Effector CD4-positive, alpha-beta T cell (primary cell): ENCODE measurements at places on chromosomes 2 and 18.
A peak's percentile ranks its signal among the peaks of the same experiment; 100 is the strongest.

- DNase-seq: no peak
Observed at GRCh38 chr2:149442346-149442745, 112.0 kb downstream of the LYPD6 start.

DNA sequence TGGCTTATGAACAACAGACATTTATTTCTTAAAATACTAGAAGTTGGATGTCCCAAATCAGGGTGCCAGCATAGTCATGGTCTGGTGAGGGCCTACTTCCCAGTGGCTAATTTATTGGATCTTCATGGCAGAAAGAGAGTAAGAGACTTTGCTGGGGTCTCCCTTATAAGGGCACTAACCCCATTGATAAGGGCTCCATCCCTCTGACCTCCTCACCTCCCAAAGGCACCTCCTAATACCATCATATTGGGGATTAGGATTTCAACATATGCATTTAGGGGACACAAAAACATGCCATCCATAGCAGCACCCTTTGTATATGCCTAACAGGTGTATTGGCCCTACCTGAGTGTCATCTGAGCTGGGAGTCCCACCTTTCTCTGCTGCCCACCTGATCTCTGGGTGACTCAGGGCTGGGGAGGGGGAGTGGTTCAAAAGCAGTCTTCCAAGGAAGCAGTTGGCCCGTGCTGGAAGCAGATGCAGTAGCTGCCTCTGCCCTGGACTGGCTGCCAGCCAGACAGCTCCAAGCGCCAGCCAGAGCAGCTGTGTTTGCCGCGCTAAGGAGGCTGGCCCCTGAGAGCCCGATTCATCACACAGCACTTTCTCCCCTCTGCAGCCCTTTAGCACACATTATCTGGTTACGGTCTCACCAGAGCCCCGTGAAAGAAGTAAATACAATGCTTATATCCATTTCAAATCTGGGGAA, 84.6 kb downstream of the SMAD7 start:
- DNase-seq: no peak

GRCh38 chr18:61980355-61980754, 87.5 kb upstream of the RNF152 start:
- no peak for DNase-seq

DNA sequence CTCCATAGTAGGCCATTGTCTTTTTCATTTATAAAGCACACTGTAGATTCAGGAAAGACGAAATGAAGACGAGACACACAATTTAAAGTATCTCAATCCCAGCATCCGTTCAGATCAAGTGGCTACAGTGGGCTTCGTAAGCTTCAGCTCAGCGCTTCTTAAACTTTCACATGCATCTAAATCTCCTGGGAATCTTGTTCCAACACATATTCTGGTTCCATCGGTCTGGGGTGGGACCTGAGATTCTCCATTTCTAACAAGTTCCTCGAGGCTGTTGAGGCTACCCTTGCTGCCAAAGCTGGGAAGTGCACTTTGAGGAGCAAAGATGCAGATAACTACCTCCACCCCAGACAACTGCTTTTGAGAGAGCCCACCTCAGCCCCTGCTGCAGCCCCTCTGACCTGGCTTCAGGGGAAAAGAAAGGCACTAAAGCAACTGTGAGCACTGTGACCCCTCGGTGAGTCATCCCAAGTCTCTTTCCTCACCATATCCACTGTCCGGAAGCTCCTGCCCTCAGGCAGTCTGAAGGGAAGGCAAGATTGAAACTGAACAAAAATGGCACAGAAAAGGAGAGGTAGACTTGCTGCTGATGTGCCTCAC, 201.1 kb upstream of the FBXO11 start:
- DNase-seq: no peak

GRCh38 chr2:28233164-28233676, 159.4 kb upstream of the FOSL2 start:
- DNase-seq: no peak

DNA sequence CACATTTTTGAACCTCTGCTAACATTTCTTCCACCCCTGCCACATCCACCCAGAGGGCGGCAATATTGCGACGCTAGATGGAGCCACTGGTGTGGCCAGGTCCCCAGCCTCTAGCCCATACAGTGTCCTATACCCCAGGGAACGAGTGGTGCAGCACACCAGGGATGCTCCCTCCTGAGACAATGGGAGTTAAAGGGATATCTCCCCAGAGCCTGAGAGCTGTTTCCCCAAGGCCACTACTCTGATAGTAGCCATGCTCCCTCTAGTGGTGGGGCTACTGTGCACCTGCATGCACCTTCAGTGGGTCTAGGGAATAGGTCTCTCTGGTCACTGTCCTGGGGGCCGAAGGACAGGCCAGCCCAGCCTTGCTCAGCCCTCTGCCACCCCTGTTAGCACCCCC, 336.4 kb upstream of the FSHR start:
- DNase-seq: no peak

DNA sequence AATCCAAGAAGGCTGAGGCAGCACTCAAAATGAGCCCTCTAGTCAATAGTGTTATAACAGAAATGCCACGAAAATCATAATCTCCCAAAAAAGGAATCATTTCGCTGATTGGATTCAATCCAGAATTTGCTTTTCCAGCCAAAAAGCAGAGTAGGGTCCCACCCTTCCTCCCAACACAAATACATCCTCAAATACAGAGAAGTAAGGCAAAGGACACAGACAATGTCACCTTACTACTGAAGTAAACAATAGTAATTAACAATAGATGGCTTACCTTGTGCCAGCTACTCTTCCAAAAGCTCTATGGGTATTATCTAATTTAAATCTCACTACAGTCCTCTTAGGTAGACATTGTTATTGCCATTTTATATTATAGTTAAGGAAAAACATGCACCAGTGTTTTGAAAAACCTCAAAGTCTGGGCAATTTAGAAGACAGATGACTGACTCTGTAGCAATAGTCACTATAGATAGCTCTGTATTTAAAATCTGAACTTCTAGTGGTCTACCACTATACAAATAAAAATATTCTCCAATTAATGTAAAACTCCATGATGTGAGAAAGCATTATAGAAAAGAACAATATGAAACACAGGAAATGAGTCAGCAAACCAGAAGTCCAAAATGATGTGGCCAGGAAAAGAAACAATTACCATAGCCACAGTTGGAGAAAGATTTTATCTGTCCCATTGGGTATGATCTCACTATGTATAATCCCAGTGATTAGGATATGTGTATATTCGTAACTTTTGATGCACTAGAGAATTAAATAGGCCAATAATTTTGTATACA, 305.0 kb upstream of the ERBB4 start:
- no peak for DNase-seq

GRCh38 chr2:20666005-20666303, 990 bp upstream of the GDF7 start:
- DNase-seq: no peak

GRCh38 chr18:7155092-7155491, 37.5 kb upstream of the LAMA1 start:
- DNase-seq: no peak

DNA sequence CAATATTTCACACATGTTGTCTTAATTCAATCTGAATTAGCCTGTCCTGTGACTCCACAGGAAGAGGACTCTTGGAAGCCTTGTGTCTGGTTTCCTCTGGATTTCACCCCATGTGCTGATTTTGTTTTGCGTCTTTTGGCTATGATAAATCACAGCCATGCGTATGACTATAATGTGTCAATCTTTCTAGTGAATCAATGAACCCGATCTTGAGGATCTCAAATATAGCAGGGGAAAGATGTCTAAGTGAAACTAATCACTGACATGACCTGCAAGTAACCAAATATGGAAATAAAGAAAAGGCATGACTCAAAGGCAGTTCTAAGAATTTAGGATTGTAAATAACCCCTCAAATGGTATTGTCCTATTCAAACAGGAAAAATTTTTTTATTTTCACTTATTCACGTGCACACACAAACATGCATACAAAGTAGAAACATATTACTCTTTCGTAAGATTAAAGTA, 8.2 kb downstream of the WDFY1 start:
- DNase-seq: no peak

DNA sequence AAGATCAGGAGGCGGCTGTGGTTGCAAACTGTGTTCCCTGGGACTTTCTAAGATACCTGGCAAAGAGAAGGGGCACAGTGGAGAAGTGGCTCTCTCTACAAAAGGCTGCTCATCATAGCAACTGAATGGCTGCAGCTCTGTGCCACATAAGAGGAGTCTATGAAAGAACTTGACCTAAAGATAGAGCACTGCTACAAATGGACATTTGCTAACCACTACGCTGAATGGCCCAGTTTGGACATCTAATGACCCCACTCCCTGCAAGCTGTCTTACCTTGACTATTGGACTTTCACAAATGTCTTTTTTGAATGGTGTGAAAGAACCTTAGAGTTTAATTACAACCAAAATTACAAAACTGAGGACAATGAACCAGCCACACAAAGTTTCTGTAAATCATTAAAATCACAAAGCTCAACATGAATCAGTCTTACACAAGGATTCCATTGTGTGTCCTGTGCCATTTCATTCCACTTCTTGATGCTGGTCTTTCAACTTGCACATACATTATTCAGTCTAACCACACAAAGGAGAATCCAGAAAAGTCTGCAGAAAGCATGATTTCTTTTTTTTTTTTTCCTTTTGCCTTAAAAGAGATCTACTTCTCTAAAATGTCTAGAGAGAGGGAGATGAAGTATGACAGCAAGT, 154.0 kb downstream of the LAMA1 start:
- no peak for DNase-seq

- no peak for DNase-seq
Observed at GRCh38 chr2:170523506-170523905, 191.6 kb upstream of the SP5 start.

GRCh38 chr2:24877646-24878045, 42.4 kb downstream of the ADCY3 start:
- DNase-seq: no peak

DNA sequence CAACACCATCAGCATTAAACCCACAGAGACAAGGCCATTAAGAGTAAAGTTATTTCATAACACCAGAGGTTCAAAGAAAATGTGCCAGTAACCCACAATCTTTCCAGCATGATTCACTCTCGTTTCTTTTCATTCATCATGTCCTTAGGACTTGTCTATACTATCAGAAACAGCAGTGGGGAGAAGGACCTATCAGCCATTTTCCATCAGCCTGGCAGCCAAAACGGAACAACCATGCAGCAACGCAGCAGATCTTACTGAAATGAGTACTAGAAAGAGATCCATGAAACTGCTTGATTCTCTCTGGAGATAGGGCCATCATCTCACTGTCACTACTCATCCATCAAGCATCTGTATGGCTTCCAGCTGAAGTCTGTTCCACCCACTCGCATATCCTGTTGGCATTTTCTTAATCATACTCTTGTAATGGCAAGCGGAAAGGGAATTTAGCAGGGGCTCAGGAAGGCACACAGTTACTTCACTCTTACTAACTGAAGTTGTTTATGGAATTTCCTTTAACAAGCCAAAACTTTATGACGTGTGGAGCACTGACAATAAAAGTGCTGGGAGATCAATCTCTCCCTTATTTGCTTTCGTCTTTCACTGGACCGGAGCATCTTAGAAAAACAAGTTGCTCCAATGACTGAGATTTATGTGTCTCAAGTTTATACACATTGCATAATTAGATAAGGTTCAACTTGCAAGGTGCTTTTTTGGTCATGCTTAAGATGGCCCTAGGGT, 69.7 kb downstream of the EPHA4 start:
- DNase-seq: no peak

DNA sequence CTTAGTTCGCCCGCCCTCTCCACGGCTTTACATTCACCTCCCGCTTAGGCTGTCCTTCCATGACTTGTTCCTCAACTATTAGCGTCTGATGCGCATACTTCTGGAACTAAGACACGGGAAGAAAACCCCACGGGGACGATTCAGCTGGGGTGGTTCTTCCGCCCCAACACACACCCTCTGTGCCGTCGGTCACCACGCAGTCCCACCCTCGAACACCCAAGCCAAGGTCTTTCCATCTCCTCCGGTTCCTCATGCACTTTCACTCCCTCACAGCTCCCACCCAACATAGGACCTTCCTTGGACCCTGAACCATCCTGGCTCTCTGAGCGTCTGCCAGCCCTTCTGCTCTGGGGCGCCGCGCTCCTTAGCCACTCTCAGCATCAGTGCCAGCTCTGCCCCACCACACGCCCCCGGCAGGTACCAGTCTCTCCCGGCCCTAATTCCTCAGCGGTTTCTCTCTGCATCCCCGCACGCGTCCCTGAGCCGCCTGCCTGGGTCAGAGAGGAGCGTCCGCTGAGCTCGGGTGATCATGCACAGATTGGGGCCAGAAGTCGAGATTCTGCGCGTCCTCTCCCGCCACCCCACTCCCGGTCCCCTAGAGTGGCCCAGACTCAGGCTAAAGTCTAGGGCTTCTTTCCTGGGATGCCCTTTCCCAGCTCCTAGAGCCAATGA, 522 bp upstream of the SRD5A2 start:
- DNase-seq: no peak

- no peak for DNase-seq
Observed at GRCh38 chr2:196413821-196414274, 225.7 kb upstream of the CCDC150 start.

DNA sequence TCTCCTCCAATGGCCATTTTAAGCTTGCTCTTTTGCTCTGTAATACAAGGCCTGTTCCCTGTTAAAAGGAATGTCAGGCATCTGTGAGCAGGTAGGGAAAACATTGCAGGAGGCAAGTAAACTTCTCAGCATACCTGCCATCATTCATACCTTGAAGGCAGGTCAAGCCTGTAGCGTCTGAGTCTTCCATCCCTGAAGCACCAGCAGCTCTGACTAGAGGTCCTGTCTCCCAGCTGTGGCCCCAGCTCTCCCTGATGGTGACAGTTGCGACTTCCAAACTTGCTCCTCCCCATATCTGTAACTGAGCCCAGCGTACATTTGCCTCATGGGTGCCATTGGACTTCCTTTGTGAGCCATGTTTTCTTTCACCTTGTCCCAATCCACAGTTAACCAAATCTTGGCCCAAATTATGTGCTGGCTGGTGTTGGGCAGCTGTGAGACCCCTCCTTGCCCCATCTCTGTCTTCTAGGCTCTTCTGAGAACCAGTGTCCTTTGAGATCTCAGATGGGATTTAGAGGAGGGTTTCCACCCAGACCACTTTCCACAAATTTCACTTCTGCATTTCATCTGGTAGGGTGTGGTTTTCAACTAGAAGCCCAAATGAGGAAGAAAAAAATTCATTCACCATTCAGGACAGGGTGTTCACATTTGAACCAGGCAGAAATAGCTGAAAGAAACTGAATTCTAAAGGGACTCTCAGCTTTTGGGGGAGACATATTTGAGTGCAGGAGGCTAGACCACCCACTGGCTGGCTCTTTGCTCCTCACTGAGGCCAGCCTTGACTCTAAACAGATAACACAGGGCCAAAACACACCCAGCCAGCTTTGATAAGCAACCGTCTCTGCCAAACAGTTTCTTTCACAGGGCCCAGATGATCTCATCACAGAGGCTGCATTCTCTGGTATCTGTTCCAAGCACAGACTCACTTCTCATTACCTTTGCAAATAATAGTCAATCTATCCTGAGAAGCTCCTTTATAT, 66.4 kb upstream of the MSH2 start:
- no peak for DNase-seq

DNA sequence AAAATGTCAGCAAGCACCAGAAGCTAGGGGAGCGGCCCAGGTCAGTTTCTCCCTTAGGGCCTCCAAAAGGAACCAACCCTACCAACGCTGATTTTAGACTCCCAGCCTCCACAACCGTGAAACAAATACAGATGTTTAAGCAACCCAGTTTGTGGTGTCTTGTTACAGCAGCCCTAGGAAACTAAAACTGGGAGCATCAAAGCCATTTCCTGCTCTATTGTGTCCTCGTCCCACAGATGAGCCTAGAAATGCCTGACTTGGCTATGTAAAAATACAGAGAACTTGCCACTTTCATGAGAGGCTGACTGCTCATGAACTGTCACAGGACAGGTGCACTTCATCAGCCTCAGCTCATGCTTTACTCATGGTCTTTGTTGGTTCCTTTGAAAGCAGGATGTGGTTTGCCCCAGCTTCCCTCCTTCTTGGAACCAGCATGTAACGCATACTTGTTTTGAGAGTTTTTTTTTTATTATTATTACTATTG, 97.6 kb upstream of the SLC39A10 start:
- peak; percentile 74 for DNase-seq
